ENCODE measurements at places on chromosomes 7 and 10.

DNA sequence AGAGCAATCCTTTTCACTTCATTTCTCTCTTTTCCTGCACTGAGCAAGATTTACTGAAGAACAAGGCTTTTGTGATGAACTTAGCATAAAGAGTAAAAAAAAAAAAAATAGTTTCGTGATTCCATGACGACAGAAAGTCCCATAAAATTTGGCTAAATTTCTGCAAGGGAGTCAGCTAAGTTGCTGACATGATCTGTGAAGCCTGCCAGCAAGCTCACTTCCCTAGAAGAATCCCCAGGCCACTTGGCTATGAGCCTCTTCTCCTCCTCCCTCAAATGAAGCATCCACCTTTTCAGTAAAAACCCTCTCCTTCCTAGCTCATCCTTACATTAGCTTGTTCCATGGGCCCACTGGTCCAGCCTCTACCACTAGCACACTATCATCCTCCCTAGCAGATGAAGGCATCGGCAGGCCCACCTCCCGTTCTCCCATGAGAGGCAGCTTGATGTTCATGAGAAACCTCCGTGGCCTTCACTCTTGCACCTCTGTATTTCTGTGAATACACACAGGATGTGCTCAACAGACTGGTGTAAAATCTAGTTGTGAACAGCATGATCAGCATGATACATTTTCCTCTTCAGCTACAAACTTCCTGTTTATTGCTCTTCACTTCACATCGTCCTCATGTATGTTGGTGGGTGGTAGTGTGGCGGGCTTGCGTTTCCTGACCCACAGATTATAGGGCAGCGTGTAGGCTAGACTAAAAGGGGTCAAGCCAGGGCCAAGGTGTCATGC lies 30.9 kb downstream of the GIMAP8 start:
- DNase-seq: peak; percentile 27

DNA sequence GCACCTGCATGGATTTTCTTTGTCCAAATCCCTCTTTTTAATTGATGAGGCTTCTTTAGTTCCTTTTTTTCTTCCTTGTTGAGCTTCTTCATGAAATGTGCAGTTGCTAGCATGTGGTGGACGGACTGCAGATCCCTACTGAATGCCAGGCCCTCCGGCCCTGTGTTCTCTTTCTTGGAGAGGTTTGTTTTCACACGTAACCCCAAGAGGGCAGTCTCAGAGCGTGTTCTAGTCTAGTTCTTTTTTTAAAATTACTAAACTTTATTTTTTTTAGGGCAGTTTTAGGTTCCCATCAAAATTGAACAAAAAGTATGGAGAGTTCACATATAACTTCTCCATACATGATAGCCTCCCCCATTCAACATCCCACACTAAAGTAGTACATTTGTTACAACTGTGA lies 190.0 kb downstream of the CFTR start:
- no peak for DNase-seq

DNA sequence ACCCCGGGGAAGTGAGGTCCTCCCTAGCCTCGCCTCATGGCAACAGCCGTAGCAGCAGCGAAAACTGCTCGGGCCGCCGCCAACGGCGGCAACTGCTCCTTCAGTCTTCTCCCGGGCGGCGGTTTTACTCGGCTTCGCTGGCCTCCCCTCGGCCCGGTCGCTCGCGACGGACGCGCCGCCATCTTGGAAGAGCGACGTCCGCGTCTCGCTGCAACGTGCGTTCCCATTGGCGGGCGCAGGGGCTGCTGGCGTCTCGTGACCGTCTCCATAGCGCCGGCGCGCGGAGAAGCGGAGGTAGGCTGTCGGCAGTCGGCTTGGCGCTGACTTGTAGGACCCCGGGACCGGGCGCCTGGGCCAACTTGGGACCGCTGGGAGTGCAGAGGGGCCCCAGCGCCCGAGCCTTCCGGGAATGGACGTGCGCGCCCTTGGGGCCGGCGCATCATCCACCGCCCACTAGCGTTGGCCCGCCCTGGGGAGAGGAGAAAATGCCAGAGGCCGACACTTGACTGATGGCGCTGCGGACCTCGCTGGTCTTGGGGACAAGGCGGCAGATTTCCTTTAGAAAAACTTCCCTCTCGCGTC lies at the start of gene SNX13:
SNX13 (minus strand) TSS at position 193 of the 582 bp plus-strand sequence. CDS start 199 bp downstream, outside the sequence.
- DNase-seq: peak; percentile 79

- DNase-seq: no peak
These were observed 173.2 kb downstream of the EBF3 start for GRCh38 chr10:129790715-129791446.

DNA sequence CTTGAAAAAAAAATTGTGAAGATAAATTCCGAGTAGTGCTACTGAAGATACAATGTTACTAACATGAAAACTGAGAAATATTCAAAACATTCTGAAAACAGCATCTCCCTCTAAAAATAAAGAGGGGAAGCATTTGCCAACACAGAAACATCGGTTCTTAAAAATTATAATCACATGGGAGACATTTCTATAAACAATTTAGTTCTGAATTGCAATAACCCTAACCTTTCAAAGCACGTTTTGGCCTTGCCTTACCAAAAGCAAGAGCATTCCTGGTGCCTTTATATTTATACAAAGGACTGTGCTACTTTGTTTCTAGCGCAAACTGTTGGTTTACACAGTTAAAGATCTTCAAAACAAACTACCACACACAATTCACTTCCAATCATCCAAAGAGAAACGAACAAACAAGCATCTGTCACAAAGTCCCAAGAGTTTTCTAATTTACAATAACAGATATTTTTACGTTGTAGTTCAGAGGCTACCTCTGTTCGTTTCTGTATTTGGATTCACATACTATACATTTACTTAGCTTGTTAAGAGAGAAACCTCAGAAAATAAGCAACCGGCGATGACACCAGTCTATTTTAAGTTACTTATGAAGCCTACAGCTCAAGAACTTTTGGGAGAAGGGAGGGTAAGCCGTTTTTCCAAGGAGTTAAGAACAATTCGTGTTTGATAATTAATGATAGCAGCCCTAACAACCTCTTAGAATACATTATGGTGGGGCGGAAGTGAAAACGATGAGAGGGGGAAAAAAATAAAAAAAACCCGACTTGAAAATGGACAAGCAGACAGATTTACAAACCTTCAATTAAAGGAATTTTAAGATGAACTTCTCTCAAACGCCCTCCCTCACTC lies 1.3 kb downstream of the ABI1 start:
- no peak for DNase-seq

DNA sequence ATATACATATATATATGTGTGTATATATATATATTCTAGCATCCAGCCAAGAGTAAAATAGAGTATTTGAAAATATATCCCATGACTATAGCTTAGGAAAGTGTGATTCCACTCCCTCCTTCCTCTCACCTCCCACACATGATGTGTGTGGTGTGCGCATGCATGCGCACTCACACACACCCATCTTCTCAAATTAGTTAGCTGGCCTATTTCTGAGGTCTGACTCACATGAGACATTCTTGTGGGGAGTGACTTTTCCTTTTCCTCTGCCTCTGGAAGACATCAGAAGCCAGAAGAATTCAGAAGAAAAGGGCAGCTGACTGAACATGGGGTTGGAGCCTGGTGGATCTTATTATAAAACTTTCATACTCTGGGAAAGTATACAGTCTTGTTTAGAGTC lies 793.5 kb upstream of the ZNF722 start:
- DNase-seq: no peak

GRCh38 chr10:21278491-21279216 lies 246.8 kb downstream of the SKIDA1 start:
- DNase-seq: peak; percentile 10

DNA sequence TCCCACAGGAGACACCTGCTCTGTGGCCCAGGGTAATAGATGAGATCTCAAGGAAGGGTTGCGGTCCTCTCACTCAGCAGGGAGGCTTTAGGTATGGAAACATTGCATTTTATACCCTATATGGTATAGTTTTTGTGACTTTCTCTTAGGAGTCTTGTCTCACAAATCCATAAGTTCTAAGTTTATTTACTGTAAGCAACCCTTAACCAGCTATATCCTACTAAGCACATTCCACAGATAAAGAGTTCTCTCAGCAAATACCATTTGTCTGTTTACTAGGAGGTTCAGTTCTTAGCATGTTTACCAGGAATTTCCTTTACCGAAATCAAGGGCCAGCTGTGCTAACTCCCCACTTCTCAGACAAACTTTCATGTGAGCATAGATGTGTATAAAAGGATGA lies 66.9 kb downstream of the ANLN start:
- no peak for DNase-seq

GRCh38 chr7:157211690-157212089 lies 73.0 kb downstream of the UBE3C start:
- no peak for DNase-seq

GRCh38 chr7:42805601-42806000 lies 106.3 kb downstream of the C7orf25 start:
- no peak for DNase-seq

DNA sequence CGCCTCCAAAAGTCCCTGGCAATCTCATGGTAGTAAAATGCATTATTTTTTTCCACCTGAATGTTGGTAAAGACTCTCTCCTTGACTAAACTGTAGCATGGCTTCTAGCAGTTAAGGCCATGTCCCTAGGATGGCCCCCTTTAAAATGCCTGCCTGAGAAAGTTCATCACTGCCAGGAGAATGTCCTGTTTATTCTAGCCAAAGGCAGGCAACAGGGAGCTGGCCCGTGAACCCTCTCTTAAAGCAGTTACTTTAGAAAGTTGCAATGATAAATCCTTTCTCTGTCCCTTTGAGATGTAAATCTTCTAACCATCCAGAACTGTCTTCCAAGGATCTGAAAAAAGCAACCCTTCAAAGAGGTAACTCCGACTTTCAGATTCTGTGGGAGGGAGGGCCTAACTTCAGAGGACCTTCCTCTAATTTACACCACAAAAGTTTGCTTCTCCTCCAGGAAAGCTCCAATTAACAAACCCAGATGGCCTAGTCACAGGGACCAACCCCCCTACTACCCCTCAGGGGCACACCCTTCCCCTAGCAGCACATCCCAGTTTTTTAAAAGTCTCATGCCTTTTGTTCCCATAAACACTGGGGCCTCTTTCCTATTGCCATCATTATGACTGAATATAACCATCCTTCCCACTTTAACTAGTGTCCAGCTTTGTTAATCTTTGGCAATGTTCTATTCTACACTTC lies 5.5 kb downstream of the DNTT start:
- no peak for DNase-seq

DNA sequence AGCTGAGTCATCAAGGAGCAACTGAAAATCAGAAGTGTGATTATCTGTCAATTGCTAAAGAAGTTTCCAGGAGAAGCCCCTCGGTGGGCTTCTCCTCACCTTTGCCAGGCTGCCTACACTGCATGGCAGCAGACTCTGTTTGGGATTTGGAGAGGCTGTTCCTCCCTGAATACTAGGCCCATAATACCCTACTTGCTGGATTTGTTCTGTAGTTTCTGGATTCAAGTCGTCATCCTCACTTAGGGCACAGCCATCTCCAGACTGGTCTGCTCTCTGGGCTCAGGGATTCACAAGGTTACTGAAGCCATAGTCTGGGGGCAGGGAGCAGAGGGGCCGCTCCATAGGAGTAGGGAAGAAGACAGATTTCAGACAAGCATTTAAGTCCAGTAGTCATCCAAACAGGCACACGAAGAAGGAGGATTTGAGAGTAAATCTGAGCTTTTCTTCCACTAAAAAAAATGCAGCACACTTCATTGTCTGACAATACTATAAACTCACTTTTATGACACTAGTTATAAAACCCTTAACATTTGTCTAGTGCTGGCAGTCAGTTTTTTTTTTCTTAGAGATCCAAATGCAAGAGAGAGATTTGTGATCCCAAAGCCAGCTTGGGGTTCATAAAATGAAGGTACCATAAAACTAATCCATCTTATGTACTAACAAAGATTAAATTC lies 723.3 kb downstream of the GRID1 start:
- DNase-seq: no peak

- no peak for DNase-seq
These were observed 1674.9 kb downstream of the REEP3 start for GRCh38 chr10:65196111-65196510.

- DNase-seq: no peak
These were observed 5.8 kb downstream of the UNCX start for GRCh38 chr7:1238450-1238882.

All from stimulated activated CD4-positive, alpha-beta T cell treated with anti-CD3 and anti-CD28 coated beads, TNF-alpha, amount 100 ng/mL, for 1 hour (primary cell).